ENCODE measurements at places on chromosomes 1 and 21. TPM values are rescaled to one million over a fixed set of nuclear protein-coding genes. Genes with fewer than 3 reads are reported as not detected.

Gene KRTAP12-2
- not detected for total RNA-seq

Gene OR2T8
- total RNA-seq = not detected

Gene SYCP1
- total RNA-seq = not detected

Gene LCE2B
- total RNA-seq = not detected

Gene FCER1G
- total RNA-seq = 4.3 TPM

Gene ACTL8
- total RNA-seq = not detected

Gene WNT3A
- 0.03 TPM for total RNA-seq

Gene SNX27
- 38.7 TPM for total RNA-seq

Gene MTARC2
- 24.4 TPM for total RNA-seq

GRCh38 chr1:55204997-55205396, 10.2 kb downstream of the USP24 start:
- no peaks in the 10 kb centered on the region for H3K27me3 ChIP-seq
- DNase-seq = no peak
- H3K4me1 ChIP-seq = peaks cover 17% of the 10 kb centered on the region
- H3K27ac ChIP-seq = no peak overlapping the region
- H3K36me3 ChIP-seq = no peaks in the 10 kb centered on the region

DNA sequence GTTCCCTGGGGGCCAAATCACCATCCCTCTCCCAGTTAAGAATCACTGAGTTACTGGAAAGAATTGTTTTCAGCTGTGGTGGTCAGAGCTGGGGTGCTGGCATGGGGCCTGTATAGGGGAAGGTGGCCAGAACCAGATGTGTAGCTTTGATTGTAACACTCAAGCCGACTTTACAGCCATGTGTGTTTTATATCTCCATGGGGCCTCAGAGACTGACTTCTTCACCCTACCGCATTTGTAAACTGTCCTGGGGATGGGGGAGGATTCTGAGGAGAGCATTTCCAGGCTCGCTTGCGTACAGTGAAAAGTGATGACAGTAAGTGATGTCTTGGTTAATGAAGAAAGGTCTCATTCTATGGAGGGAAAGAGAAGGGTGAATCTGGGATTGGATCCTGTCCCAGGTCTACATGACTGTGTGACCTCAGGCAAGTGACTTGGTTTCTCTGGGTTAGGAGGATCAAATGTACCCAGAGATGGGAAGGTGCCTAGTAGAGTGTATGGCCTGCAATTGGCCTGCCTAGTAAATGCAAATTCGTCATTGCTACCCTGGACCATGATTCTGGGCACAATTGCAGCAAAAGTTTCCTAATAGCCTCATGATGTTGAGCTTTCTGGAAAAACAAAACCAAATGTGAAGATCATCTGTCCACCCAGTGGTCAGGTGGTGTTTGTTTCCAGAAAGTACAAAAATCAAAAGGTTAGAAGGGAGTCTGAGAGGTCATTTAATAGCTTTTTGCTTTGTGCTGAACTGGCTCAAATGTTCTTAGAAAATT, 49.7 kb upstream of the RCC2 start:
- peak overlapping the region; percentile 22 for H3K27ac ChIP-seq
- no peaks in the 10 kb centered on the region for H3K27me3 ChIP-seq
- H3K36me3 ChIP-seq = no peaks in the 10 kb centered on the region
- no peak overlapping the region for H3K4me3 ChIP-seq
- H3K4me1 ChIP-seq = peaks cover 6% of the 10 kb centered on the region

- no peak overlapping the region for H3K4me3 ChIP-seq
- H3K36me3 ChIP-seq = no peaks in the 10 kb centered on the region
- H3K27me3 ChIP-seq = no peaks in the 10 kb centered on the region
- peak overlapping the region; percentile 93 for H3K27ac ChIP-seq
- peaks cover 41% of the 10 kb centered on the region for H3K4me1 ChIP-seq
- peak; percentile 91 for DNase-seq
These were observed 7.1 kb downstream of the PHLDA3 start for GRCh38 chr1:201461645-201462441.

DNA sequence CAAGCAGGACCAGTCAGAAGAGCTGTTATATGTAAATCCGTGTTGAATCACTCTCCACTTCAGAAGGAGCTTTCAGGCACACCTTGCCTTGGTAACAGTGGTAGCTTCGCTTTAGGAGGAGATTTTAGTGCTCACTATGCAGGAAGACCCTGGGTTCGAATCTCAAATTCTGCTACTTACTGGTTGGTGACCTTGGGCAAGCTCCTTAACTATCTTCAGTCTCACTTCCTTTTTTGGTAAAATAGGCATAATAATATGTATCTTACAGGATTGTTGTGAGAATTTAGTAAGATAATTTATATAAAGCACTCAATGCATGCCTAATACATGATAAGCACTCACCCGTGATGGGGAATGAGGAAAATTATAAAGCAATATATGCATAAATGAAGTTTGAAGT, 46.7 kb upstream of the GPR52 start:
- no peak for DNase-seq
- no peak overlapping the region for H3K4me3 ChIP-seq
- no peak overlapping the region for H3K27ac ChIP-seq
- no peaks in the 10 kb centered on the region for H3K36me3 ChIP-seq
- no peaks in the 10 kb centered on the region for H3K4me1 ChIP-seq
- H3K27me3 ChIP-seq = no peaks in the 10 kb centered on the region

DNA sequence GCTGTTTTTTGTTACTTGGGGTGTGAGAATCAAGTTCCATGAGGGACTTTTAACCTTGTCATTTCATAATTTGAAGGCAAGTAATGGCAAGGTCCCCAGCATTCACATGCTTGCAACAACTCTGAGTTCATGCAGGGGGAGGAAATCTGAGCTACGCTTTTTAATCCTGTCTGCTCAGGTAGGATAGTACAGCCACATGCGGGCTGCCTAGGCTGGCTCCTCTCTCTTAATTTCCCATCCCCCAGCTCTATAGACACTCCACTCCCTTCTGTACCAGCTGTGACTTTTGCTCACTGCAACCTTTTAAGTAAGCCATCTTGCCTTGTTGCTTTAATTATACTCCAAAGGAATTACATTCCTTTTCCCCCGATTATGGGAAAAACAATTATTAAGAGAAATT, 30.1 kb downstream of the PTGFR start:
- no peaks in the 10 kb centered on the region for H3K36me3 ChIP-seq
- no peak overlapping the region for H3K27ac ChIP-seq
- DNase-seq = no peak
- H3K27me3 ChIP-seq = no peaks in the 10 kb centered on the region
- no peaks in the 10 kb centered on the region for H3K4me1 ChIP-seq

DNA sequence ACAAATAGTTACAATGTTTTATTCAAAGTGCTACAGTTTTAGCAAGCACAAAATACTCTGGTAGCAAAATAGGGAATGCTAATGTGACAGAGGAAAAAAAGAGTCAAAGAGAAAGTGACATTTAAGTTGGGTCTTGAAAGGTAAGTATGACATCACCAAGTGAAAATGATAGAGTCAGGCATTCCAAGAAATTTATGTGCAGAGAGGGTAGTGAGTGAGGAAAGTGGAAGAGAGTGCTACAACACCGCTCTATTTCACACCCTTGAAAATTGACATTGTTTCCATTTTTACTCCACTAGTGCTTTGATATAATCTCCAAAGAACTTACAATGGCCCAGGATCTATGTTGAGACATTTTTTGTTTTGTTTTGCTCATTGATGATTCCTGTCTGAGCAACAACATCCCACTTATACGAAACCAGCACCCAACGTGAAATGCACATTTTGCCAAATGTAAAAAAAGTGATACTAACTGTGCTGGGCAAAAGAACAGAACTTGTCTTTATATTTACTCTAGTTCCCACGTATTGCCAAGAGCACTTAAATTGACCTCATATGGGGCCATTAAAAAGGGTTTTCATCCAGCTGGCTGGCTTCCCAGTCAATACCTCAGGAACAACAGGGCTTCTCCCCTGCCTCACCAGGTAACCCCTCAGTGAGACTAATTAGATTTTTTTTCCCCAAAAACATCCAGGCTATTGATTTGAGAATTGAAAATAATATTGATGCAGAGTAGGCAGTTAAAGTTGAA, 206.3 kb upstream of the NR5A2 start:
- no peaks in the 10 kb centered on the region for H3K27me3 ChIP-seq
- H3K4me3 ChIP-seq = no peak overlapping the region
- H3K4me1 ChIP-seq = no peaks in the 10 kb centered on the region
- no peak overlapping the region for H3K27ac ChIP-seq

- peaks cover 6% of the 10 kb centered on the region for H3K4me1 ChIP-seq
- H3K27me3 ChIP-seq = no peaks in the 10 kb centered on the region
- no peak overlapping the region for H3K27ac ChIP-seq
- no peak for DNase-seq
- H3K36me3 ChIP-seq = no peaks in the 10 kb centered on the region
These were observed 126.2 kb upstream of the ETS2 start for GRCh38 chr21:38679534-38679933.

DNA sequence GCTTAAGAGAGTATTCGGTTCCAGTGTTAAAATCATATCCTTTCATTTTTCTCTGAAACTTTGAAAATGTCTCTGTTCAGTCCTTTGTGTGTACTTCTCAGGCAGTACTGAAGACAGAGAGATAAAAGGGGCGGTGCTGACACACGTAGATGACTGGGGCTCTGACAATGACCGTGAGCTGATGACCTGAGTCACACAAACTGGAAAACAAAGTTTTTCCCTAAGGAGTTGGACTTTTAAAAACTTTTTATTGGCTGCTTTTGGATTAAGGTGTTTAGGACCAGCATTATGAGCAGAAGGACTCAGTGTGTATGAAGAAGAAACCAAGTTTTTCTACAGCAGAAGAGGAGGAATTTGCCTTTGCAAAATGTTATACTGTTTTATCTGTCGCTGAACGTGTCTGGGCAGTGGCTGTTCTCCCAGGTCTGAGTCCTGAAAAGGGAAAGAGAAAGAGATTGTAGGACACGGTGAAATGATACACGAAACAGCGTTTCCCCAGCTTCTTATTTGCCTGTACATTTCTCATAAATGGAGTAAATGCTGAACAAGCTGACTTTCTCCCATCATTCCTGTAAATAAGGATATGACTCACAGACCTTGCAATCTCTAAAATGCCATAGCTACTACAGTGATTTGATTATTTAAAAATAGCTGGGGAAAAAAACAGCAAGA, 51.5 kb downstream of the MAP3K7CL start:
- no peaks in the 10 kb centered on the region for H3K36me3 ChIP-seq
- peak; percentile 79 for DNase-seq
- H3K4me3 ChIP-seq = peak overlapping the region; percentile 4
- H3K27me3 ChIP-seq = no peaks in the 10 kb centered on the region
- peaks cover 32% of the 10 kb centered on the region for H3K4me1 ChIP-seq

DNA sequence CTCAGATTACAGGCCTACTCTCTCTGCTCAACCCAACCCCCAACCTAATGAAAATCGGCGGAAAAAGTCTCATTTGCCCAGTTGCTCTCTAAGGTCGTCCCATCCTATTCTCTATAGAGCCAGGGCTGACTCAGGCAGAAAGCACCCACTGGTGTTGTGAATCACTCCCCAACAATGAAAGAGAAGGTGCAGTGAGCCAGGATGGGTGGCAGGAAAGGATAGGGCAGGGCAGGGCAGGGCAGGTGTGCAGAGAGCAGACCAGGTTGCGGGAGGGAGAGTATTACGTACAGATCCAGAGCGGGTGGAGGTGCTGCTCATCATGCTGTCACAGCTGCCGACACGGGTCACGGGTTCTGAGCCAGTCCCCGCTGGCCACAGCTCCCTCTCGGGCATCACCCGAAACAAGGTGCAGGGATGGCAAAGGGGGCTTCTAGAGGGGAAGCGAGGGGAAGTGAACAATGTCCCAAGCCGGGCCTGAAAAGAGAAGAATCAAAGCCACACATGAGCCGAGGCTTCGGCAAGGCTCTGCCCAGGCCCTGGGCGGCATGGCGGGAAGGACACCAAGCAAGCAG, 5.3 kb downstream of the C1orf116 start:
- H3K27me3 ChIP-seq = no peaks in the 10 kb centered on the region
- peak overlapping the region; percentile 100 for H3K27ac ChIP-seq

- H3K4me1 ChIP-seq = no peaks in the 10 kb centered on the region
- no peak for DNase-seq
- H3K36me3 ChIP-seq = no peaks in the 10 kb centered on the region
- H3K4me3 ChIP-seq = no peak overlapping the region
- H3K27me3 ChIP-seq = no peaks in the 10 kb centered on the region
These were observed 17.6 kb downstream of the HTR6 start for GRCh38 chr1:19682257-19682656.

DNA sequence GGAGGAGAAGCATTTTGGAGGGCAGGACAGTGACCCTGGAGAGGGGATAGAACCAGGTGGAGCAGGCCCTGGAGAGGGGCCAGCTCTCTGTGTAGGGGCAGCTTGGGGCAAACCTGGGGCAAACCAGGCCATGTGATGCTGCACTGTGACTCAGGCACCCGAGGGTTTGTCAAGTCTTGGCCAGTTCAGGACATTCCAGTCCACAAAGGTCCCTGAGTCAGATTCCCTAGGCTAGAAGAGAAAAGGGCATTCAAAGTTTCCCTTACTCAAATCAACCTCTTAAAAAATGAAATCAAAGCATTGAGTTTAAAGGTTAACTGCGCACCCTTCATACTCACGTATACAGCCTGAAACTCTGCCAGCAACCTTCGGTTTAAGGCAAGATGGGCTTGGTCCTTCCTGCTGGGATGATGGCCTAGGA, 25.2 kb upstream of the PLA2G2C start:
- H3K4me3 ChIP-seq = no peak overlapping the region
- DNase-seq = no peak
- H3K4me1 ChIP-seq = no peaks in the 10 kb centered on the region
- H3K27me3 ChIP-seq = peaks cover 9% of the 10 kb centered on the region
- no peak overlapping the region for H3K27ac ChIP-seq
- H3K36me3 ChIP-seq = no peaks in the 10 kb centered on the region

DNA sequence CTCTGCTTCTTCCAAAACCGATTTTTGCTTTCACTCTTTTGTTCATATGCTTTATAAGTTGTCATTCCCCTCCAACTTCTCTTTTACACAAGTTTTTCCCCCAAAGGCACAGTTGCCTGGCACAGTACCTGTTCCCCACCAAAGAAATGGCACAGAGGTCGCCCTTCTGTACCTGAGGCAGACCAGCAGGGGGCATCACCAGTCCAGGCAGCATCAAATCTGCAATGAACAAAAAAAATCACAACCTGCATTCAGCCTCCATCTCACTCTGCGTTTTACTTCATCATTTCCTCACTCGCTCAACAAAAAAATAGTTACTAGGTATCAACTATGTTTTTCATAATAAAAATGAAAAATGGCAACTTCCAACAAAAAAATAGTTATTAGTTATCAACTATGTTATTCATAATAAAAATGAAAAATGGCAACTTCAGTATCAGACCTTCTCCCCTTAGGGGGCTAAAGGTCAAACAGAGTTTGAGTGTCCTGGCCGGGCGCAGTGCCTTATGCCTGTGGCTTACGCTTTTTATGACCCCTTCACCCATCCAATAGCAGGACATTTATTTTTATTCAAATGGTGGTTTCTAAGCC, 4.1 kb downstream of the EIF2D start:
- no peaks in the 10 kb centered on the region for H3K36me3 ChIP-seq
- peak; percentile 62 for DNase-seq
- H3K4me1 ChIP-seq = peaks cover 5% of the 10 kb centered on the region
- no peak overlapping the region for H3K27ac ChIP-seq

GRCh38 chr1:41240781-41241353, 1.2 kb downstream of the SCMH1 start:
- H3K27me3 ChIP-seq = no peaks in the 10 kb centered on the region
- peak; percentile 13 for DNase-seq
- H3K4me1 ChIP-seq = peaks cover 58% of the 10 kb centered on the region
- H3K4me3 ChIP-seq = peak overlapping the region; percentile 81
- no peaks in the 10 kb centered on the region for H3K36me3 ChIP-seq
- H3K27ac ChIP-seq = peak overlapping the region; percentile 99
